Stimulated activated CD8-positive, alpha-beta memory T cell treated with anti-CD3 and anti-CD28 coated beads, Interleukin-4, amount 100 ng/mL, for 1 hour (primary cell): ENCODE measurements at places on chromosomes 4 and X.

DNA sequence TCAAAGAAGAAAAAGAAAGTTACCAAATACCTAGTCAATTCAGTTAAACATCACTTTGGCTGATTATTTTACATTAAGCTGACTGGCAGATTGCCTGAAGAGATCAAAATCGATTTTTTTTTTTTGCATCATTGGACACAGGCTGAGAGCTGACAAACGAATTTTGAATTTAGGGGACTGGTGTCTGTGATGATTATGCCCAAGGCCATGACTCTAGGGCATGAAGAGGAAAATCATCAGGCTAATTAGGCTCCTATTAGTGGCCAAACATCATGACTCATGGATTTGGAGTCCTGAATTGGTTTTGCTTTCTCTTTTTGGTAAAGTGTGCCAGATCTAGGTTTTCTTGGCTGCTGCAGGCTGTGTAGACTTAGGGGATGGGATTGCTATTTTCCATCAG is 829.3 kb upstream of the LCORL start:
- no peak for DNase-seq

GRCh38 chr4:87967193-87967592 is 8.3 kb upstream of the SPP1 start:
- DNase-seq = no peak

- no peak for DNase-seq
These were observed 1.1 kb downstream of the RPS6KA6 start for GRCh38 chrX:84186603-84187532.

GRCh38 chr4:131974730-131975129 is 1174.4 kb upstream of the PCDH10 start:
- DNase-seq = no peak

GRCh38 chrX:132740316-132741123 is 217.9 kb downstream of the HS6ST2 start:
- no peak for DNase-seq
